ENCODE measurements at places on chromosomes 11 and 22. TPM values are rescaled to one million over a fixed set of nuclear protein-coding genes. Genes with fewer than 3 reads are reported as not detected.
A peak's percentile ranks its signal among the peaks of the same experiment; 100 is the strongest.

NECTIN1 gene
- total RNA-seq, result 5.2 TPM

PGA5 gene
- not detected for total RNA-seq

OTOG gene
- total RNA-seq, result not detected

ZDHHC5 gene
- 51.9 TPM for total RNA-seq

CSNK2A3 gene
- total RNA-seq, result not detected

OR51B2 gene
- not detected for total RNA-seq

DNA sequence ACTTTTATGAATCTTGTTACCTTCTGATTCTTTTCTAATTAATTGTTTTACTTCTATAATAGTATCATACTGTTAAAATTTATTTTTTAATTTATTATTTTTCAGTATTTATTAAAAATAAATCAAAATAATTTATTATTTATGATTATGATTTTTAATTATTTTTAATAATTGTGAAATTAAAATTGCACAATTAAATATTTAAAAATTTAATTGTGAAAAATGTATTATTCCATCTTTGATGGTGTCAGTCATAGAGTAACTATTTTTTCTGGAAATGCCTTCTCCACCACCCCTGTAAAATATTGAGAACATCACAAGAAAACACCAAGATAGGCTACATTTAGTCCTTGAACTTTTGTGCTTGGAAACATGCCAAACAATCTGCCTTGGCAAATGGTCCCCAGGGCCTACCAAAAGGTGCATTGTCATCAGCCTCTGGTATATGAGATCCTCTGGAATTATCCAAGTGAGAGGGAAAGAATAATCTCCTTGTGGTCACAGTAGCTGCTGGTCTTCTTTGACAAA is at the start of gene OR8H2:
OR8H2 (plus strand) TSS at position 478 of the 528 bp plus-strand sequence. CDS start 1,356 bp downstream, outside the sequence.
- no peak within 1 kb of the TSS for H3K27ac ChIP-seq
- no peak within 1 kb of the TSS for H3K4me3 ChIP-seq

- no peaks in the 10 kb centered on the region for H3K36me3 ChIP-seq
- peak overlapping the region; percentile 95 for H3K27ac ChIP-seq
- peaks cover 28% of the 10 kb centered on the region for H3K4me1 ChIP-seq
- no peaks in the 10 kb centered on the region for H3K27me3 ChIP-seq
- H3K4me3 ChIP-seq, result peak overlapping the region; percentile 94
These were observed 869 bp upstream of the EIF4ENIF1 start for GRCh38 chr22:31490496-31490925.

GRCh38 chr11:118956094-118956846 is at the start of gene UPK2:
Gene UPK2 (plus strand): TSS chr11:118956298. CDS start chr11:118956351, 53 bp downstream.
- peak within 1 kb of the TSS; percentile 55 for H3K4me3 ChIP-seq
- DNase-seq, result peak; percentile 77
- H3K27ac ChIP-seq, result no peak within 1 kb of the TSS
- H3K27me3 ChIP-seq, result peaks cover 12% of the 10 kb centered on the region

DNA sequence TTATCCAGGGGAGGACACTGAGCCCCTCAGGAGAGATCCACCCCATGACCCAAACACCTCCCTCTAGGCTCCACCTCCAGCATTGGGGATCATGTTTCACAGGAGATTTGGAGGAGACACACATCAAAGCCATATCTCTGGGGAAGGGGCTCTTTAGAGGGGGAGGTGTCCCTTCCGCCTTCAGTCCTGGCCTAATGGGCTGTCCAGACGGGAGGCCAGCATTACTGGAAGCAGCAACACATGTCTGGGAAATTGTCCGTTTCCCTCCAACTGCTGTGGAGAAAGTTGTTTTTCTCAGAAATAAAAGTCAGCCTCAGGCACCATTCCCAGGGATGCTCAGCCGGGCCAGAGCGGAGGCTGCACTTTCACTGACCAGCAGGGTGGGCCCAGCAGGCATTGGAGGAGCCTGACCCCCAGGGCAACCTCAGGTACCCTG is 9.5 kb downstream of the CACNA1I start:
- peaks cover 6% of the 10 kb centered on the region for H3K27me3 ChIP-seq
- DNase-seq, result no peak
- no peak overlapping the region for H3K27ac ChIP-seq
- no peak overlapping the region for H3K4me3 ChIP-seq

DNA sequence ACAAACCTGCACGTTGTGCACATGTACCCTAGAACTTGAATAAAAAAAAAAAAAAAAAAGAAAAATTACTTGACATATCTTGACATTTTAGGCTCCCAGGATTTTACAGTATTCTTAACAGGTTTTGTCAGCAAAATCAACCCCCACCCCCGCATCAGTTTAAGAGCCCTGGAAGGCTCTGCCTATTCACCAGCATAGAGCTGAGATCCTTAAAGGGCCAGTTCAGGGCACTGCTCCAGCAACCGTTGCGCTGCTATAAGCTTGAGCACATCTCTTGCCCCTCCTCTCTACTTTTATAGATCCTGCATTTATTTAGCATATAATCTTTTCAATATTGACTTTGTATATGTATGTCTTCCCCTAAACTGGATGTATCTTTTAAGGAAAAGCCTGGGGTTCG is 697 bp upstream of the PAFAH1B2 start:
- peaks cover 37% of the 10 kb centered on the region for H3K4me1 ChIP-seq
- DNase-seq, result no peak
- peaks cover 18% of the 10 kb centered on the region for H3K27me3 ChIP-seq
- peaks cover 9% of the 10 kb centered on the region for H3K36me3 ChIP-seq
- peak overlapping the region; percentile 98 for H3K4me3 ChIP-seq

- peaks cover 23% of the 10 kb centered on the region for H3K27me3 ChIP-seq
- H3K36me3 ChIP-seq, result no peaks in the 10 kb centered on the region
- peaks cover 3% of the 10 kb centered on the region for H3K4me1 ChIP-seq
- DNase-seq, result no peak
- H3K4me3 ChIP-seq, result no peak within 1 kb of the TSS
These were observed at the start of gene MMP7 for GRCh38 chr11:102530558-102530957. Gene MMP7 (minus strand): TSS chr11:102530747. CDS start chr11:102530700, 47 bp downstream.

GRCh38 chr11:63862923-63863322 is 24.0 kb downstream of the MARK2 start:
- peaks cover 46% of the 10 kb centered on the region for H3K4me1 ChIP-seq
- no peaks in the 10 kb centered on the region for H3K36me3 ChIP-seq
- H3K4me3 ChIP-seq, result no peak overlapping the region
- no peak for DNase-seq
- peak overlapping the region; percentile 95 for H3K27ac ChIP-seq

DNA sequence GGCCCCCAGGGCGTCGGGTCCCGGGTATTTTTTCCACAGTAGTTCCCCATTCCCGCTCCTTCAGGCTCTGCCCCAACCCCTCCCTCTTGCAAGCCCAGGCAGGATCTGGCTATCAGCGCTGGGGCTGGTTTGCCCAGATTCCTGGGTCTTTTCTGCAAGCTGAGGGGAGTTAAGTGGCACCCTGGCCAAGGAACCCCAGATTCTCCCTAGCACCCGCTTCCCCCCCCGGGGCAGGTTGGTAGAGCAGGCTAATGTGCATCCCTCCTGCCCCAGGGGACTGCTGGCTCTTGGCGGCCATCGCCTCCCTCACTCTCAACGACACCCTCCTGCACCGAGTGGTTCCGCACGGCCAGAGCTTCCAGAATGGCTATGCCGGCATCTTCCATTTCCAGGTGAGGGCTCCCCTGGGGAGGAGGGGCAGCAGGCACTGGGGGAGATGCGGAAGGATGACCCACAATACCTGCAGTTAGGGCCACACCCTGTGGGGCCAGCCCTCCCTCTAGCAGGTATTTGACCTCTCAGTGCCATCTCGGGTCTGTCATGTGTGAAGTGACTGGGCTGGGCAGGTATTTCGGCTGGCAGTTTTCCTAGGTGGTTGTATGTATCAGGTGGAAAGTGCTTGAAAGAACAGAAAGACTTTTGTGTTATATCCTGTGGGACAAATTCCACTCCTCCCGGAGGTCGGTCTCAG is 1.6 kb downstream of the CAPN1 start:
- peak overlapping the region; percentile 41 for H3K4me3 ChIP-seq
- peaks cover 6% of the 10 kb centered on the region for H3K36me3 ChIP-seq
- no peak for DNase-seq
- peaks cover 26% of the 10 kb centered on the region for H3K4me1 ChIP-seq
- H3K27me3 ChIP-seq, result no peaks in the 10 kb centered on the region

DNA sequence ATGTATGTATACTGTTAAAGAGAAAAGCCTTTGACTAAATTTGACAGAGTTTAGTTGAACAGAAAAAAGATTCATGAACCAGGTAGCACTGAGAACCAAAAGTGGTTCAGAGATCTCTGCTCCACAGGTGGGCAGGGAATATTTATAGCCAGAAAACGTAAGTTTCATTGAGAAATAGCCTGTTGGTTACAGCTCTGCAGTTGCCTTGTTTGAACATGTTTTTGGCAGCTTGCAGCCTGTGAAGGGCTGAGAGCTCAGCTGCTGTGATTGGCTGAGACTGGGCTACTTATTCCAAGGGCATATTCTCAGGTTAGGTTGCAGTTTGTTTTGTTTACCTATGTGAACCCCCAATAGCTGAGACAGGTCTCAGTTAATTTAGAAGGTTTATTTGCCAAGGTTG is 13.5 kb upstream of the ZNF74 start:
- H3K36me3 ChIP-seq, result no peaks in the 10 kb centered on the region
- no peak overlapping the region for H3K27ac ChIP-seq
- no peak for DNase-seq
- H3K4me1 ChIP-seq, result no peaks in the 10 kb centered on the region
- H3K4me3 ChIP-seq, result no peak overlapping the region
- peaks cover 12% of the 10 kb centered on the region for H3K27me3 ChIP-seq

DNA sequence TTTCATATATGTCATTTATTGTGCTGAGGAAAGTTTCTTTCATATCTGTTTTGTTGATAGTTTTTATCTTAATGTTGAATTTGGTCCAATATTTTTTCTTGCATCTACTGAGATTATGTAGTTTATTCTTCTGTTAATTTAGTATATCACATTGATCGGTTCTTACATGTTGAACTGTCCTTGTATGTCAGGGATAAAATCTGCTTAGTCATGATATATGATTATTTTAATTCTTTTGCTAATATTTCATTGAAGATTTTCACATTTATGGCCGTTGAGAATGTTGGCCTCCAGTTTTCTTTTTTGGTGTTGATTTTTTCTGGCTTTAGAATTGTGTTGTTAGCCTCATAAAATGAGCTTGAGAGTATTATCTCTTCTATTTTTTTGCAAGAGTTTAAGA is 31.2 kb upstream of the CHORDC1 start:
- peaks cover 12% of the 10 kb centered on the region for H3K27me3 ChIP-seq
- H3K4me3 ChIP-seq, result no peak overlapping the region
- no peak for DNase-seq
- peaks cover 7% of the 10 kb centered on the region for H3K36me3 ChIP-seq
- peaks cover 35% of the 10 kb centered on the region for H3K4me1 ChIP-seq
- H3K27ac ChIP-seq, result peak overlapping the region; percentile 79

DNA sequence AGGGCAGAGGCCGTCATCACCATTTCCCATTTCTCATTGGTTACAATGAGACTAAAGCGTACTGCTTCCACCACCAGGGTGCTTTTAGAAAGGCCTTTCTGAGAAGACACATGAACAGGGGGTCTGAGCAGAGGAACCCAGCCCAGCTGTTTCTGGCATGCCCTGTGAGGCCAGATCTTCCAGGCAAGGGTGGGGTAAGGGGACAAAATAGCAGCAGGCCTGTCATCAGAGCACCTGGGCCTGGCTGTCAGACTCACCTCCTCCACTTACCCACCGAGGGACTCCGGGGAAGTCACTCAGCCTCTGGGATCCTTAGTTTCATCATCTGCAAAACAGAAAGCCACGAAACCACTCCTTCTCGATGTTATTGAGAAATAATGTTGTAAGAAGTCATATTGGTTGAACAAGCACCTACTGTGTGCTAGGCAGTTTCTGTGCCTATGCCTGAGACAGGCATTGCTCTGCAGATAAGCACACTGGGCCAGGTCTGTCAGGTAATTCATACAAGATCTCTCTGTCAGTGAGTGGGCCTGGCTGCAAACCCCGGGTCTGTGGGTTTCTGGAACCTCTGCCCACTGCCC is 8.8 kb upstream of the WNT11 start:
- no peak overlapping the region for H3K4me3 ChIP-seq
- H3K36me3 ChIP-seq, result no peaks in the 10 kb centered on the region
- no peak overlapping the region for H3K27ac ChIP-seq

DNA sequence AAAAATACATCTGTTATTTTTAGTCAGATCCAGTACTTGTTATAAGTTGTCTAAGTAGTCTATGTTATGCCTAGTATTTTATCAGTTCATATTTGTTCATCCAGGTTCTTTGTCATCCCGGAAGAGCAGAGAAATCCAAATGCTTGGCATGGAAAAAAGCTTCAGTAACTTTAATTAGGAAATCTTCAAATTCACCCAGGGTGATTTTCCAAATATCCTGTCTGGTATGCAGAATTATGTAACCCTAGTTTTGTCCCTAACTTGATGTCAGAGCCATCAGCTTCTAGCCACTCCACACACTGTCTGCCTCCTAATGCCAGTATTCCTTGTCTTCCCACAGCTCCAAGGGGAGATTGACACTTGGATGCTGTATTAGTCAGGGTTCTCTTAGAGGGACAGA is 216.2 kb downstream of the ARHGAP42 start:
- H3K4me3 ChIP-seq, result no peak overlapping the region
- H3K36me3 ChIP-seq, result no peaks in the 10 kb centered on the region
- H3K4me1 ChIP-seq, result no peaks in the 10 kb centered on the region
- no peaks in the 10 kb centered on the region for H3K27me3 ChIP-seq
- H3K27ac ChIP-seq, result no peak overlapping the region
- no peak for DNase-seq

- DNase-seq, result no peak
- H3K36me3 ChIP-seq, result peaks cover 9% of the 10 kb centered on the region
- H3K27ac ChIP-seq, result no peak overlapping the region
- H3K4me1 ChIP-seq, result peaks cover 3% of the 10 kb centered on the region
- H3K4me3 ChIP-seq, result no peak overlapping the region
These were observed 56.4 kb downstream of the CEP164 start for GRCh38 chr11:117384045-117384444.

DNA sequence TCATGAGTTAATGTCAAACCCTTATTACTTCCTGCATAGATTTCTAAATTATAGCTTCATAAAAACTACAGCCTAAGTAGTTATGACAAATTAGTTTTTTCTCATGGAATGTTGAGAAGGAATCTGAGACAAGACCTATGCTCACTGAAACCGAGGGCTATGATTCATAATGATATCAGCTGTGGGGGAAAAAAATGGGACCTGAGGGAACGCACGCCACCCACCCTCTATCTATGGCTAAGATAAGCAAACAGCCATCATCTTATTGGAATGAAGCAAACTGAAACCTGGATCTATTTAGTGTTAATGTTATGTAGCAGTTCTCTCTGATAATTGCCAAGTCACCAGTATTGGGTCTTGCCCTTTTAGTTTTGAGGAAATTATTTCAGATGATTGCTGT is 906.9 kb upstream of the RAG2 start:
- no peak overlapping the region for H3K27ac ChIP-seq
- H3K27me3 ChIP-seq, result no peaks in the 10 kb centered on the region
- DNase-seq, result no peak
- H3K4me3 ChIP-seq, result no peak overlapping the region

- H3K27ac ChIP-seq, result no peak within 1 kb of the TSS
- no peak within 1 kb of the TSS for H3K4me3 ChIP-seq
- peaks cover 4% of the 10 kb centered on the region for H3K4me1 ChIP-seq
- DNase-seq, result no peak
These were observed at the start of gene IZUMO1R for GRCh38 chr11:94303966-94304958. Gene IZUMO1R (plus strand): TSS chr11:94304580. CDS start chr11:94305637, 1,057 bp downstream.

DNA sequence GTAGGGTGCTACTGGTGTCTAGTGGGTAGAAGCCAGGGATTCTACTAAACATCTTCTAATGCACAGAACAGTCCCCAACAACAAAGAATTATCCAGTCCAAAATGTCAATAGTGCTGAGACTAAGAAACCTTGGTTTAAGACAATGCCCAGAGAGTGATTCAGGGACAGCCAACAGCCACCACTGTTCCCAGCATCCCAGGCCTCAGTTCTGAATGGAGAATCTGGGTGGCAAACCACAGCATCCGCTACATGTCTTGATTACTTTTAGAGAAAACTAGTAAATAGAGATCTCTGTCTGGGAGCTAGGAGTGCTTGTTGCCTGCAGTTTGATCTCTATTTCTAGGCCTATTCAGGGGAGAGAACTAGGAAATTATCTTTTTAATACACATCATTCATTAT is 20.9 kb upstream of the SIK2 start:
- no peak overlapping the region for H3K27ac ChIP-seq
- no peak for DNase-seq
- H3K4me3 ChIP-seq, result no peak overlapping the region
- H3K36me3 ChIP-seq, result no peaks in the 10 kb centered on the region
